ENCODE measurements at places on chromosomes 13 and 19. TPM values are rescaled to one million over a fixed set of nuclear protein-coding genes. Genes with fewer than 3 reads are reported as not detected.

Gene ZNF208
- total RNA-seq = not detected

Gene KLF12
- 31.0 TPM for total RNA-seq

Gene PSPN
- total RNA-seq = 3.6 TPM

Gene CD209
- total RNA-seq = not detected

Gene CDC42EP5
- total RNA-seq = 114 TPM

Gene CDC37
- 159 TPM for total RNA-seq

Gene RNF225
- 1.3 TPM for total RNA-seq

Gene ZNF136
- 18.7 TPM for total RNA-seq

Gene HSPB6
- 18.8 TPM for total RNA-seq

Gene HRC
- 13.6 TPM for total RNA-seq

Gene LILRB5
- total RNA-seq = not detected

Gene PDE4C
- 1.4 TPM for total RNA-seq

Gene KCNJ14
- total RNA-seq = 2.8 TPM

Gene IZUMO2
- total RNA-seq = not detected

Gene NXNL1
- total RNA-seq = not detected

Gene IL12RB1
- total RNA-seq = not detected

Gene RFPL4AL1
- total RNA-seq = not detected

Gene CACNG8
- 2.1 TPM for total RNA-seq

Gene OR1I1
- not detected for total RNA-seq

Gene PTGER1
- total RNA-seq = 3.5 TPM

Gene LRRC63
- 0.38 TPM for total RNA-seq

Gene CCDC169
- 3.7 TPM for total RNA-seq

Gene LPAR2
- 87.1 TPM for total RNA-seq

Gene ZNF582
- 5.6 TPM for total RNA-seq

Gene PINLYP
- 14.5 TPM for total RNA-seq

Gene AMH
- total RNA-seq = 50.1 TPM

Gene MBNL2
- total RNA-seq = 78.9 TPM

Gene URAD
- not detected for total RNA-seq

Gene TLE6
- total RNA-seq = 6.9 TPM

Gene RGS9BP
- 0.11 TPM for total RNA-seq

Gene NCAN
- total RNA-seq = 0.02 TPM

Gene HCST
- total RNA-seq = 1.4 TPM

Gene USHBP1
- total RNA-seq = not detected

Gene PALM
- 86.9 TPM for total RNA-seq
